Heart right ventricle (tissue), 16 donors: ENCODE measurements at places on chromosomes 13 and 19. TPM values are rescaled to one million over a fixed set of nuclear protein-coding genes. Genes with fewer than 3 reads are reported as not detected.

Gene PLEKHG2
- 19.2 TPM for total RNA-seq

Gene NUDT15
- 13.2 TPM for total RNA-seq

Gene C19orf38
- 0.27 TPM for total RNA-seq

Gene TMPRSS9
- total RNA-seq, result not detected

Gene CRLF1
- 4.3 TPM for total RNA-seq

Gene LILRA1
- 0.42 TPM for total RNA-seq

Gene CKM
- 4,045 TPM for total RNA-seq

Gene F10
- 8.0 TPM for total RNA-seq

Gene ZNF433
- total RNA-seq, result 3.8 TPM

Gene ZNF544
- 24.1 TPM for total RNA-seq

GRCh38 chr13:92864584-92865284, 361.9 kb upstream of the GPC6 start:
- no peak for DNase-seq

DNA sequence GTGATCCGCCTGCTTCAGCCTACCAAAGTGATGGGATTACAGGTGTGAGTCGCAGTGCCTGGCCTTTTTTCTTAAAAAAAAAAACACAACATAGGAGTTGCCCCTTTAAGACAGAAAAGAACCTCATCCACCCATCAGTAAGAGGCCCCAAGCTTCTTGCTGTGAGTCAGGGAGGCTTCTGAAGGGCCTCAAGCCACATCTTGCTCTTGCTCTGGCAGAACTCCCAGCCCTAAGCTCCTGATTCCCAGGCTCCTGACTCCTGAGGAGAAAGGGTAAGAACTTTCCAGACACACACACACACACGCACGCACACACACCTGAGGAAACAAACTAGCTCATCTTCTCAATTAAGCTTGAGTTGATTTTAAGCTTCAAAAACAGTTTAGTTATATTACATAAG, 6.9 kb downstream of the ETFB start:
- DNase-seq, result no peak

- DNase-seq, result no peak
Observed at GRCh38 chr13:112602189-112602588, 14.2 kb upstream of the TUBGCP3 start.

GRCh38 chr19:5705552-5705951, 14.4 kb downstream of the LONP1 start:
- no peak for DNase-seq

DNA sequence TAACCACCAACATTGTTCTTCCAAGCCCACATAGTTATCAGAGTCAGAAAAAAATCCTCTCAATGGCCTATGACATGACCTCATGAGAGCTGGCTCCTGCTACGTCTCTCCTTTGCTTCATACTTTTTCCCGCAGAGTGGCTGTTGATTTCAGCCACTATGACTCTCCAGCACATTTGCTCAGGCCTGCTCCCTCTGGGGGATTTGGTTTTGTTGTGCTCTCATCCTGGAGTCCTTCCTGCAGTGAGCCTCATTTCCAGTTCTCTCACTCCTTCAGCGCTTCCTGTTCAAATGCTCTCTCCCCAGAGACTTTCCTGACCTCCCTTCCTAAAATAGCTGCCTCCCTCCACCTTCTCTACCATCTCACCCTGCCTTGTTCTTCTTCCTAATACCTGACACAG, 72.0 kb upstream of the USP29 start:
- no peak for DNase-seq

DNA sequence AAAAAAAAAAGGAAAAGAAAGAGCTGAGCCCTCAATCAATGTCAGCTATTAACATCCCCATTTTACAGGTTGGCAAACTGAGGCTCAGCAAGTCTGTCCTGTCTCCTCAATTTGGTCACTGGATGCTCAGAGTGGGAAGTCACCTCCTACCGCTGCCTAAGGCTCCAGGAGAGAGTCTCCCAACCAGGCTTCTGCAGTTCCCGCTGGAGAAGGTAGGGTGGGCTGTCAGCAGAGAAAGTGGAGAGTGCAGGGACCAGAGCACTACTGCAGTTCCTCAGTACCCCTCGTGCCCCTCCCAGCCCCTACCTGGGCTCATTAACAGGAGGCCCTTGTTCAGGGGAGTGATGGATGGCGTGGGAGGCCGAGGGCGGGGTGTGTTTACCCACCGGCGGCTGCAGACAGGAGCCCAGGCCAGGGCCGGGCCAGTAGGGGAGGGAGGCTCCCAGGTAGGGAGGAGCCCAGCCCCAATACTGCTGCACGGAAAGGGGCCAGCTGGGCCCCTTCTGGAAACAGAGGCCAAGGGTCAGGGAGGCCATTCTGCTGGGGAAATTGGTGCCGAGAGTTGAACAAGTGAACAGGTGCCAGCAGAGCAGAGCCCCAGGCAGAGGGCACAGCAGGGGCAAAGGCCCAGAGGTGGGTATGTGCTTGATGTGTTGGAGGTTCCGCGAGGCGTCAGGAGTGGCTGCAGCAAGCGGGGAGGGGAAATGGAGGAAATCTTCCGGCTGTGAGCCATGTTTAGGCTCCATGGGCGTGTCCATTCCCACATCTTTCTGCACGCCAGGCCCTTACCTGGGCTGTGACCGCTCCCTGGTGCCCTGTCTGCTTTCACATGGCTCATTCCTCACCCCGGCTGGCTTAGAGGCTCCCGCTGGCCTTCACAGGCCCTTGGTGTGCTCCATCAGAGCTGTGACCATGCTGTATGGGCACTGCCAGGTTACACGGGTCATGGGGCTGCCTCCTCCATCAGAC, 7.6 kb upstream of the COMP start:
- no peak for DNase-seq

DNA sequence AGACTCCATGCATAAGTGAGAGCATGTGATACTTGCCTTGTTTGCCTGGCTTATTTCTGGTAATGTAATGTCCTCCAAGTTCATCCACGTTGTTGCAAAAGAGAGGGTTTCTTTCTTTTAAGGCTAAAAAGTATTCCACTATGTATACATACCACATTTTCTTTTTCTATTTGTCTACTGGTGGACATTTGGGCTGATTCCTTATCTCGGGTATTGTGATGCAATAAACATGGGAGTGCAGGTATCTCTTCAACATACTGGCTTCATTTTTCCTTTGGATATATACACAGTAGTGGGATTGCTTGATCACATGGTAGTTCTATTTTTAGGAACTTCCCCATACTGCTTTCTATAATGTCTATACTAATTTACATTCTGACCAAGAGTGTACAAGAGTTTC, 49.6 kb upstream of the EBPL start:
- no peak for DNase-seq

GRCh38 chr13:109468123-109468522, 318.3 kb downstream of the IRS2 start:
- no peak for DNase-seq

- DNase-seq, result no peak
Observed at GRCh38 chr19:6038634-6039405, 60.9 kb upstream of the RANBP3 start.

DNA sequence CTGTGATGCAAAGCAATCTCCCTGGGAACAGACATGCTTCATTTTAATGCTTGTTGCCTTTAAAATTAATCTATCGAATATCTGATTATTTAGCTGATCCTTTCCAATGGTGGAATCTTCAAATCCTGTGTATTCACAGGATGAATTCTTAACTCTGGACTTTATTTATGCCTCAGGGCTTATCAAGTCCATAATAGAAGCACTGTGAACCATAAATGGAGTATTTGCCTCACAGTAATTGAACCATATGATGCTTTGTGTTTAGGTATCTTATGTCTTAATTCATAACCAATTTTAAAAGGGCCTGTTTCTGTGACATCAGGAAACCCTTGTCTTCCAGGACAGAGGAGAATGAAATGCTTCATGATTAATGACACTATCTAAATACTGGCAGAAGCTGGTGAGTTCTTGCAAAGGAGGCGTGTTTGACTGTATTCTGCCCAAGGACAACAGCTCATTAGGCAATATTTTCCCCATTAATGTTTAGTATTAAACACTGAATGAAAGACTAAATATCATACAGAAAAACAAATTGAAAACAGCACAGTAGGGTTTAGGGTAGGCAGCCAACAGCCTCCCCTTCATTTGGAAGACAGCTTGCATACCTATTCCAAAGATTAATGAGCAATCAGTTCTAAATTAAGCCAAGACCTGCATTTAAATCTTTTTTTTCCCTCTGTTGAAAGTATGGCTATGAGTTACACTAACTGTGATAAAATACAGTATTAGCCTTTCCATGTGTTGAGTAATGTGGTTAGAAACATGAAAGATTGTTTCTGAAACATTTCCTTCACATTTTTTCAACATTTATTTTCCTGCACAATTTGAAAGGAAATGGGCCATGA, 709.4 kb downstream of the PCDH9 start:
- DNase-seq, result no peak

GRCh38 chr19:4977299-4978174, 8.6 kb downstream of the KDM4B start:
- peak; percentile 66 for DNase-seq

DNA sequence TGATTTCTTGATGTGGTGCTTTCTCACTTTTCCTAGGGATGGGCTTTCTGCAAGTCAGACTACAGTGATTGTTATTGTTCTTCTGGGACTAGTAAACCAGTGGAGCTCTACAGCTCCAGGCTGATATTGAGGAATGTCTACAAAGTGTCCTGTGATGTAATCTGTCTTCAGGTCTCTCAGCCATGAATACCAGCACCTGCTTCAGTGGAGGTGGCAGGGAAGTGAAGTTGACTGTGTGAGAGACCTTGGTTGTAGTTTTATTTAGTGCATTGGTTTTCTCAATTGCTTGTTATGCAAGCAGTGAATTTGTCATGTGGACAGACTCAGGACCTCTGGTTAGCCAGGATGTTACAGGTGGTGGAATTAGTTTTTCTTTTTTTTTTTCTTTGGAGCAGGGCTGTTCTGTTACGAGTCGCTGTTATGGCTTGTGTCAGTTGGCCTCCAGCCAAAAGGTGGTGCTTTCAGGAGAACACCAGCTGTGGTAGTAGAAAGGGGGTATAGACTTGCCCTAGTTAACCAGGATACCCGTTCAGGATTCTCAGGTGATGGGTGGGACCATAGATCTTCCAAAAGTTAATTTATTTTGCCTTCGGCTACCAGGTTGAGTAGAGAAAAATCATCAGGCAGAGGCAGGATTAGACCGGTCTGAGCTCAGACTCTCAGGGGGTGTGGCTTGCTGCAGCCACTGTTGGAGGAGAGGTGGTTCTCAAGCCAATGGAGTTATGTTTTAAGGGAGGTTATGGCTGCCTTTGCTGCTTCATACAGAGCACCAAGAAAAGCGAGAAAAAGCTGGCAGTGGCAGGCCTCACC, 11.9 kb upstream of the ZNF675 start:
- no peak for DNase-seq

GRCh38 chr13:112443995-112444311, 67.8 kb downstream of the SPACA7 start:
- DNase-seq, result peak; percentile 62

DNA sequence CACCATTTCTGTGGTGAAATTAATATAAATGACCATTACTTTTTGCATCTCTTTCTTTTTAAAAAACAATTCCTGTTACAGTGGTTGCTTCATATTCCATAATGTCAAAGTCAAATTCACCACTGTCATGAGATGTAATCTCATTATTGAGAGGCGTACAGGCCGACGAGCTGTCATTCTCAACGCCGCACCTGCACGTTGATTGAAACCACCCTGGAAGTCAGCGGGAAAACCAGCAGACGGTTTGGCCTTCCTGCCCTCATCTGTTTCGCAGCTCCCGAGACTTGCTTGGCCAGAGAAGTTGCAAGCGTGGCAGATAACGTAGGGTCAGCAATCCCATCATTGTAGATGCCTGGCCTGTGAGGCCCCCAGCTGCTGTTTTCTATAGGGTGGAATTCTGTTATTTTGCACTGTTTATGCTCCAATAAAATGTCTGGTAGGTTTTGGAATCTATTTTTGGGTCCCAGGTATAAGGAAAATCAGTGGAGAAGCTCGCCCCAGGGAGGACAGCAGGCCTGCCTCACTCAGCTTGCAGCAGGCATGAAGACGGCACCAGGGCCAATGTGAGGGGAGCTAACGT, 153.4 kb downstream of the SOX1 start:
- no peak for DNase-seq

DNA sequence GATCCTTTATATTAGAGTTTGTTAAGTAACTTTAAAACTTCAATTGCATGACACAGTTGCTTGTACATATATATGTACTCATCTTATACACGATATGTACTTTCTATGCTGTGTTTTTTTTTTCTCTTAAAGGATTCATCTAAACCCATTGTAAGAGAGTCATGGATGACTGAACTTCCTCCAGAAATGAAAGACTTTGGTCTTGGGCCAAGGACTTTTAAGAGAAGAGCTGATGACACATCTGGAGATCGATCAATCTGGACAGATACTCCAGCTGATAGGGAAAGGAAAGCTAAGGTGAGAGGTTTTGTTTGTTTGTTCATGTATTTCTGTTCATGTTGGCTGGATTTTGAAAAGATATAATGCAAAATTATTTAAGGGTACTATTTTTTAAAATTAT, 26.0 kb downstream of the GPALPP1 start:
- no peak for DNase-seq

DNA sequence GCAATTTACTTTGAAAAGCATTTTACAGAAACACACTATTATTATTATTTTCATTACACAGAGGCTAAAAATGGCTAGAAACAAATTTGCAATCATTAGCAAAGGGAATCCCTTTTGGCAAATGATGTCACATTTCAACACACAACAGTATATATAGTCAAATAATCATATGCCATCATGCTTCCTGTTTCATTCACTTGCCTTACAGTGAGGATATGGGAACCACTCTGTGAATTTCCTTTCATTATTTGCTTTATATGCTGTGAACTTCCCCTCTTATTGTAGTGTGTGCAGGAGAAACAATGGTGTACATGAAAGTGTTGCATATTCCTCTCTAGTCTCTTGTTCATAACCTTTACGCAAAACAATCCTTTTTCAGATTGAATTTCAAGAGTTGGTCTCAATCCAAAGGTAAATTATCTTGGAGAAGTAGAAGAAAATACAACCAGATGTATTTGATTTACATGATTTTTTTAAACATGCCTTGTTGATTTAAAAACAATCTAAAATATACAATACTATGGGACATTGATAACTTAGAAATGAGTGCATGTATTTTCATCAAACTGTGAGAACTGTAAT, 657.3 kb downstream of the EFNB2 start:
- DNase-seq, result no peak

- DNase-seq, result peak; percentile 78
Observed at GRCh38 chr19:13055213-13056051, 47.2 kb downstream of the LYL1 start.

- no peak for DNase-seq
Observed at GRCh38 chr13:29511980-29512379, 83.5 kb downstream of the SLC7A1 start.

DNA sequence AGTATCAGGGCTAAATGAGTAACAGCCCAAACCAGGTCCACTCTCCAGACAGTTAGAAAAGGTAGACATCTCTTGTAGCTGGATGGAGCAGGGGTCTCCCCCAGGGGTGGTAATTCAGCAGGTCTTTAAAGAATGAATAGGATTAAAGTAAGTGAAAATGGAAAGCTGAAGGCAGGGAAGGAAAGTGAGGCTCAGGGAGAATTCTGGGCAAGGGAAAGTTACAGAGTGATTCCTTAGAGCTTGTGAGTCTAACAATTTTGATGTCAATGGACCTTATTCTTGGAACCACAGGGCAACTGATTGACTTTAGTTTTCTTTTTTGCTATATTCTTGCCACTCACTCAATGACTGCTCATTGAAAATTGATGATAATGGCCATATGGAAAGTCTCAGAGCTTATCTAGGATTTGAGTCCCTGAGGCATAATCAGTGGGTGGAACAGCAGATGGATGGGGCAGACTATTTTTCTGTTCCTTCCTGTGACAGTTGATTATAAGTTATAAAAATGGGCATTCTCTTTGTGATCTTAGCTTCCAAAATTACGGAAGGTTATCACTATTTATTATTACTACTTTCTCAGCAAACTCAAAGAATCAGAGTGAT, 76.9 kb downstream of the LRCH1 start:
- DNase-seq, result no peak
